ENCODE measurements at places on chromosomes 5 and 9.

DNA sequence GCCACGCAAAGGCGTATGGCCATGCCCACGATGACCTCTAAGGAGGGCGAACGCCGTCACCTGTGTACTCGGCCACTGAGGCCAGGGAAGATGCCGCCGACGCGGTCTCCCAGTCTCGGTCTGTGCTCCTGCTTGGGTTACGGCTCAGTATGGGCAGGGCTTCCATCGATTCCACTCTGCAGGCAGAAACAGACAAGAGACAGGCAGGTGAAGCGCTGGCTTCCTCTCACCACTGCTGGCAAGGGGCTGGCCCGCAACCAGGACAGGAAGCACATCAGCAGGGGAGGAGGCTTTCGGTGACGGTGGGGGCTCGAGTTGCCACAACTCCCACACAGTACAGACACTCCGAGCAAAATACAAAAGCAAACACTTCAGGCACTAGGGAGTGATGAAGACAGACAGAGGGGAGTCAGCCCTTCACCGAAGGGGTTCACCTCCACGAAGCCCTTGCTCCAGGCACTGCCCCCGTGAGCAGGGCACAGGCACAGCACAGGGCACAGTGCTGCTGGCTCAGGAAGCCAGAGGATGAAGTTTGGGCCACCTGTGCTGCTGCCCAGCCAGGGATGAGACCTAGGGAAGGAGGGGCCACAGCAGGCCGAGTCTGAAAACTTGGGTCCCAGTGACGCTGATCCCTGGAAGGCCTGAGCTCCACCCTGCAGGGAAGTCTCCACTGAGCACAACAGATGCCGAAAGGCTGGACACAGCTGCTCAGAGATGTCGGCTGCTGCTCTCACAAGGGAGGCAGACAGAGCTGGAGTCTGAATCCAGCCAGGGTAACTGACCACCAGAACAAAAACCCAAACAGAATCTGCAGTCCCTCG lies 91.3 kb downstream of the CAMSAP1 start:
- no peak for DNase-seq

DNA sequence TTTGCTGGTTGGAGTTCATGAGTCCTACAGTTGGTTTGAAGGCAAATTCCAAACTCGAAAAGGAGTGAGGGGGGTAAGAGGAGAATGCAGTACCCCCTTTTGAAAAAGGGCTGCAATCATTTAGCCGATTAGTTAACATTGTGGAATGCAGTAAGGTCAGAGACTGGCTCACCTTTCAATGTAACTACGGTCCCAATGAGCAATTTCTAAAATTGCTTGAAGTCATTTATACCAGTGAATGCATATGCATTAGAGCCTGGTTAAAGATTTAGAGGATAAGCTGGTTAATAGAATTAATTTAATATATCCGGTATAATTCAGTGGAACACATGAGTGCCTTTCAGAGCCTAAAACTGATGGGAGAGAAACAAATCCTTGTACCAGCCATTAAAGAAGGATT lies 172.6 kb upstream of the PAPPA start:
- DNase-seq: no peak

GRCh38 chr9:134343637-134344036 lies 17.4 kb downstream of the RXRA start:
- no peak for DNase-seq

GRCh38 chr5:158304607-158305006 lies 445.7 kb upstream of the CLINT1 start:
- DNase-seq: no peak

DNA sequence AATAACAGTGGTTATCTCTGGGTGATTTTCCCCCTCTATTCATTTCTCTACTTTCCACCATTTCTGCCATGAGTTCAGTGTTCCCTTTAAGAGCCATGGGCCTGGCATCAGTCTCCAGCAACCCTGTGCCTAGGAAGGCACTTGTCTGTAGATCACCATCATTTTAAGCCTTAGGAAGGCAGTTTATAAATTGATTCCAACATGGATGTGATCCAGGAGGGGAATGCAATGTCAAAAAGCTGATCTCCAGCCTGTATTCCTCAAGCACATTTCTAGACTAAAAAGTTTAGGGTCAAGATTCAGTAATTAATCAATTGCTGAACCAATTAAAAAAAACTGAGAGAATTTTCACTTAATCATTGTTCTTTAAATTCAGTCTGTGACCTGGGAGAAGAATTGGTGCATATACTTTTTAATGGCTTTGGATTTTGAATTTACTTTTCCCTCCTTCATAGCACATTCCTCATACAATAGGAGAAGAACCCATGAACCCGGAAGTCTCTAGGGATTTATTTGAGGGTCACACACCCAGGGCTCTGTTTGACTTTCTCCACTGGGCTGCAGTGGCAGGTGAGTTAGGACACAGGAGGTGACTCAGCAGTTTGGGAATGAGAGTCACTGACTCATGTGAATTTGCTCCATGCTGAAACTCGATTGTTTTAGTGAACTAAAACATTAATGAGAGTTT lies 6.1 kb upstream of the ERMP1 start:
- DNase-seq: no peak

- peak; percentile 1 for DNase-seq
Measured at GRCh38 chr9:98315551-98316060, 60.2 kb upstream of the TBC1D2 start.

DNA sequence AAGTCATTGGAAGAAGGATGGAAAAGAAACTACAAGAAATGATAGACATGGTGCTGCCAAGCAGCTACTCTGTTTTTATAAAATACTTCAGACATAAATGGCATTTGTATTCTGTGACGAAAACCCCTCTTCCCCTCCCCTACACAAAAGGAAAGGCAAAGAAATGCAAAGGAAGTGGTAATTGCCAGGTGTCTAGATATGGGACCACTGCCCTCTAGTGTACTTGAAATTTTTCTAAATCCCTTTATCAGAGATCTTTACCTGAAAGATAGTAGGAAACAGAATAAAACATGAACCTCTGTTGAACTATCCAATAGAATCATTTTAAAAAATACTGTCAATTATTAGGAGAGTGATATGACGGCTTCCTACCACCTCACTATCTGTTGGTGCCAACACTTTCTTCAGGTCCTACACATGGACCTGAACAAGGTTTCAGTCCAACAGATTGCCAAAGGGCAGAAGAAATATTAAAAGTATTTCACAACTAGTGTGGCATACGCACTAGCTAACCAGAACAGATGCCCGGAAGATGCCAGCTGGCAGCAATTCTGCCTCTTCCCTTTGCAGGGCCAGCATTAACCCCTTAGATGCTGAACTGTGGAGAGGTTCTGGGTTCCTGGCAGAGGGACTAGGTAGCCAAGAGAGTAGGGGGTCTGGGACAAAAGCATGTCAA lies 104.1 kb downstream of the TSSK1B start:
- DNase-seq: peak; percentile 13

DNA sequence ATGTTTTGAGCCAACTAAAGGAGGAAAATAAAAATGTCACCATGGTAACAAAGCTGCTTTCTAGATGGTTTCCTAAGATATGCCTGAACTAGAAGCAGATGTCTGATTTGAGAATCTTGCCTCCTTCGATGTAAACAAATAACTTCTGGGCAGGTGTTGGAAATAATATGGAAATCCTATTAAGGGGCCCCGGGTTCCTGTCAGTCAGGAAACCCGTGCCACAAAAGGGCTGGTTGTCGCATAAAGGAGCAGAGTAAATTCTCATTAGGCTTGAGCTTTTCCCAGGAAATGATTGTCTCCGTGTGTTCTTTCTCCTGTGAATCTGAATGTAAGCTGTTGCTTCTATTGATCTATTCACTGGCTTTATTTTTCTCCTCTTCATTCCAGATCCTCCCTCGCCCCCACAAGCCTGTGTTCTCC lies 90.8 kb downstream of the TLE4 start:
- no peak for DNase-seq
